ENCODE measurements at places on chromosomes 11 and 22. TPM values are rescaled to one million over a fixed set of nuclear protein-coding genes. Genes with fewer than 3 reads are reported as not detected.

Gene FOSL1
- total RNA-seq, result 144 TPM

Gene CDC42EP1
- total RNA-seq, result 25.8 TPM

Gene TP53AIP1
- total RNA-seq, result 0.20 TPM

Gene TPBGL
- total RNA-seq, result 0.15 TPM

Gene FXYD6
- total RNA-seq, result 0.35 TPM

Gene PLAAT5
- total RNA-seq, result not detected

Gene C1QTNF5
- not detected for total RNA-seq

Gene APOL2
- total RNA-seq, result 48.5 TPM

Gene TECTA
- 0.02 TPM for total RNA-seq

Gene CYP2D6
- total RNA-seq, result 0.61 TPM

Gene CADM1
- 23.4 TPM for total RNA-seq

Gene MUC5AC
- total RNA-seq, result 1.5 TPM

Gene F2
- total RNA-seq, result 2.2 TPM

Gene KDM4E
- total RNA-seq, result not detected

Gene AIFM3
- total RNA-seq, result 1.5 TPM

Gene TEAD1
- 84.1 TPM for total RNA-seq

Gene MFRP
- total RNA-seq, result not detected

Gene HSPB2
- 0.29 TPM for total RNA-seq

Gene TIMM10
- total RNA-seq, result 159 TPM

Measured in A549 treated with GW870086 at 1 μM for 4 hours (cell line).